ENCODE measurements at places on chromosomes 12 and 14.

- no peak for DNase-seq
These were observed 53.0 kb upstream of the BCL11B start for GRCh38 chr14:99325016-99325415.

DNA sequence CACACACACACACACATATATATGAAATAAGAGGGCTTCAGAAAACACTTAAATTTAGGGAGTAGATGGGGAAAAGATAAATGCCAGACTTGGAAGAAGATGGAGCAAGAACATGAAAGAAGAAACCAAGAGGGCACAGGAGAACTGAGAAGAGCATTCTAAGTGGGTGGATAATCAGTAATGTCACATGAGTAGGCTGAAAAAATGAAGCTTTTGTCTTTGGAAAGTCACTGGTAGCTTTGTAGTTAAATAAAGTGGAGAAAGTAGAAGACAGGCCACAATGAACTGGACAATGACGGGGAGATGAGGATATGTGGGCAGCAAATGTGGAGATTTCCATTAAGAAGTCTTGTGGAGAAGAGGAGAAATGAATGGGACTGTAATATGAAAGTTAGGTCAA, 2.2 kb upstream of the ZC2HC1C start:
- no peak for DNase-seq

GRCh38 chr12:53825246-53826081, 73.7 kb upstream of the CISTR start:
- DNase-seq: no peak

GRCh38 chr14:64801046-64801445, 78.7 kb downstream of the SPTB start:
- no peak for DNase-seq

- no peak for DNase-seq
These were observed 25.1 kb upstream of the ATF7IP start for GRCh38 chr12:14340371-14340770.

GRCh38 chr14:54362759-54363437, 33.9 kb upstream of the CDKN3 start:
- no peak for DNase-seq

DNA sequence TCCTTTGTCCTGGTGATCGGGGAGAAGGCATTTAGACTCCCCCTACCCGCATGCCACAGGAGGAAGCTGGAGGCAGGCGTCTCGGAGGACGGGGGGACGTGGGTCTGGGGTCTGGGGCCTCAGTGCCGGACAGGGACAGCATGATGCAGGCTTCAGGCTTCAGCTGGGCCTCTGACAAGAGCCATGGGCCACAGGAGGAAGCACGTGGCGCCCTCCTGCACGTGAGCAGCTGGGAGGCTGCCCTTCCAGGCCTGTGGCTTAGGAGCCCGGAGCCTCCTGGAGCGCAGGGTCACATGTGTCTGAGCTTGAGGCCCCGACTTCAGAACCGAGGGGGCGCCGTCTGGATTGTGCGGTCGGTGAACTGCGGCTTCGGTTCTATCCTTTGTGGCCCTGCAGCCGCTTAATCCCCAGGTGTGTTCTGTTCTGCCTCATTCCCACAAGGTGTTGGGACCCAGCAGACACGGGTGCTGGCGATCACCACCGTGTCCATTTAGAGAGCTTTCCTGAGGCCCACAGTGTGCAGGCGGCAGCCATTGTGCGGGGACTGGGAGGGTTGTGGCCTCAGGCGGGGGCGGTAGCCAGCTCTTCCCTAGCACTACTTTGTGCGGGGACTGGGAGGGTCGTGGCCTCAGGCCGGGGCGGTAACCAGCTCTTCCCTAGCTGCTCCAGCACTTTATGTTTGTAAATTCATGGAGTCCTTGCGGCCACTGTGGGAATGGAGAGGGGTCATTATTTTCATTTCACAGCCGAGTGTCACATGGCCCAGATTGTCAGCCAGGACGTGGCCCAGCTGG, 150.2 kb downstream of the ADGRD1 start:
- DNase-seq: no peak

Data from spinal cord (tissue), 10 donors.